ENCODE measurements at places on chromosomes 6 and 20.

GRCh38 chr6:43292763-43293318, 5.2 kb upstream of the SLC22A7 start:
- DNase-seq, result no peak

- no peak for DNase-seq
Measured at GRCh38 chr20:12061466-12061865, 143.8 kb downstream of the BTBD3 start.

GRCh38 chr6:117613920-117614560, 11.7 kb upstream of the GOPC start:
- DNase-seq, result no peak

DNA sequence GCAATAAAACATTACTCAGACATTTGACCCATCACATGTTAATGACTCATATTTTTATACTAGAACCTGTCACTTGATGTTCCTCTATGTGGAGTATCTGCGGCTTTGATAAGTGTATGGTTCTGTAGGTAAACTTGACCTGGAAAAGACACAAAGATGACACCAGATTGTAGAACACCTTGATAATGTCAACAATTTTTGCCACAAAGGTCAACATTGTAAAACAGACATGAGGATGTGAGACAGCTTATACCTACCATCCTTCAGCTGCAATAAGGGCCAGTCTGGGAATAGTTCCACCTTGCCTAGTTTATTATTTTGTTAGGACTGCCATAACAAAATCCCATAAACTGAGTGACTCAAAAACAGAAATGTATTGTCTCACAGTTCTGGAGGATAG, 202.4 kb downstream of the LMBRD1 start:
- no peak for DNase-seq

DNA sequence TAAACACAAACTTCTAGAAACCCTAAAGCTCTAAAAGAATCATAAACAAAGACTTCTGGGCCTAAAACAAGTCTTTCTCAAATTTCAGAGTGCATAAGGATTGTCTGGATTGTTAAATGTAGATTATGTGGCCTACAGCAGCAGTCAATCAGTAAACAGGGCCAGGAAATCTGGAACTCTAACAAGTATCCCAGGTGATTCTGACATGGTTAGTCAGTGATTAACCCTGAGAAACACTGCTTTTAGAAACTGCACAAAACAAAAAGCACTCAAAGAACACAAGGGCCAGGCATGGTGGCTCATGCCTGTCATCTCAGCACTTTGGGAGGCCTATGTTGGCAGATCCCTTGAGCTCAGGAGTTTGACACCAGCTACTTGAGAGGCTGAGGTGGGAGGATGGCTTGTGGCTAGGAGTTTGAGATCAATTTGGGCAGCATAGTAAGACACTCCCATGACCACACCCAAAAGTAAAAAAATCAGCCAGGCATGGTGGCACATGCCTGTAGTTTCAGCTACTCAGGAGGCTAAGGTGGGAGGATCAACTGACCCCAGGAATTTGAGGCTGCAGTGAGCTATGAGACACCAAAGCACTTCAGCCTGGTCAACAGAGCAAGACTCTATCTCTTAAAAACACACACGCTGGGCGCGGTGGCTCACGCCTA, 5.9 kb downstream of the MED20 start:
- no peak for DNase-seq

GRCh38 chr6:38813041-38813823, 98.1 kb downstream of the DNAH8 start:
- no peak for DNase-seq

DNA sequence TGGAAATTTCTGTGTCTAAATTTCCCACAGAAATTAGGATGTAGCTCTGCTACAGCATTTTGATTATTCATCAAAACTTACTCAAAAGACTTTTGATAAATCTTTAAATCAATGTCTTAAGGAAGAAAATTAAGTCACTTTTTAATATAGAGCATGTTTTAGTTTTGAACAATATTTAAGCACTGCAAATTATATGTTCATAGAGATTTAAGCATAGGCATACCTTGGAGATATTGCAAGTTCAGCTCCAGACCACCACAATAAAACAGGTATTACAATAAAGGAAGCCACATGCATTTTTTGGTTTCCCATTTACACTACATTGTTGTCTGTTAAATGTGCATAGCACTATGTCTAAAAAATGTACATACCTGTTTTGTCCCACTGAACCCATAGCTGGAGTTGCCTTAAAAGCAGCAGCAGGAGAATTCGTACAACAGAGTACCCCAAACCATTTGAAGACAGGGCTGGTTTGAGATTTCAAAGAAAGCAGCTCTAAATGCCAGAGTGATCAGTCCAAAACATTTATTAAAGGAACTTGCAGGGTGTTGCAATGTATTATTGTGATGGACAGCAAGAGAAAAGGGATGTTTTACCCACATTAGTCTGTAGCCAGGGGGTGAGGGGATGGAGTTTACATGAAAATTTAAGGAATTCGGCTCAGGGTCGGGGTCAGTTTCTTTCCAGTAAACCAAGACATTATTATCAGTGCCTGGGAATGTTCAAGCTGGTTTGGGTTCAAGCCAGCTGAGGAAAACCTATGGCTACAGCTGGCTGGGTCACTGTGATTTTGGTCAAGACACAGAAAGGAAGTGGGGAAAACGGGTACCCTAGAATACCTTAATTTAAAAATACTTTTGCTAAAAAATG, 6.3 kb upstream of the LOC128125822 start:
- DNase-seq, result no peak

DNA sequence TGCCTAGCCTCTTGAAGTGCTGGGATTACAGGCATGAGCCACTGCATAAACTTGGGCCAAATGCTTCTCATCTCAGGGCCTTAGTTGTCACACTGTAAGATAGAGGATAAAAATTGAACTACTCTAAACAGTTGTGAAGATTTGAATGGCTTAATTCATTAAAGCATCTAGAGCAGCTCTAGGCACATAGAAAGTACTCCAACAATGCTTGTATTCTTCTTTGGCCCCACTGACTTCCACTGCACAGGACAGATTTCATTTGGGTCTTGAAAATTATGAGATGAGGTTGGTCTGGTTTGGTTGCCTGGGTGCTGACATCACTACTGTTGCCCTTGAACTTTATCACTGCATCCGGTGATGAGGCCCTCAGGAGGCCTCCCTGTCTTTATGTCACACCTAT, 10.0 kb upstream of the HBS1L start:
- DNase-seq, result no peak

GRCh38 chr6:150981095-150981494, 115.6 kb downstream of the MTHFD1L start:
- no peak for DNase-seq

GRCh38 chr6:44386929-44387345, 569 bp upstream of the CDC5L start:
- DNase-seq, result no peak

DNA sequence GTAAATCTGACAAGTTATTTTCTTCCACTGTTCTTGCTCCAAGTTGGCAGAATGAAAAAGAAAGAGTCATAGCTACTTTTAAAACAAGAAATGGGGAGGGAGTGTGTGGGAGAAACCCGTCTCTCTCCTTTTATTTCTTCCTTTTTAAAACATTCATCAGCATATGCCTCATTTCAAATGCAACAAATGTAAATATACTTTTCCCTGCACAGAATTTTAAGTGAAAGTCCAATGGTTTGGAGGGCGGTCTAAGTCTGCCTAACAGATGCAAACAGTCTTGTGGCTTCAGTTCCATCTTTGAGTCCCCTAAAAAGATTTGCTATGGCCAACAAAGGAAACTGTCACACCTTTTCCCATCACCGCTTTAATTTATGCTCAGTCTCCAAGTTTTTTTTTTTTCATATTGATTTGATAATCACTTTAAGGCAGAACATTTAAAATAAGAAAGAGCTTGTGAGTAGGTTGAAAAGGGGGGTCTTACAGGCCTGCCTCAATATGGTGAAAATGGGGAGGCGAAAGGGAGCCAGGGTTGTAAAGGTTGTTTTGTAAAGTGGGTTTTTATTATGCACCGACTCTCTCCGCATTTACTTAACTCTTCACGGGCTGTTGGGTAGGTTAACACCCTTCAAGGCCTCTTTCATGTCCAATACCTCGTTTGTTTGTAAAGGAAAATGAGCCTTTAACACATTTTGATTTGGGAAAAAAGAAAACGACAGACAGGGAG, 4.6 kb downstream of the TFAP2D start:
- DNase-seq, result no peak

DNA sequence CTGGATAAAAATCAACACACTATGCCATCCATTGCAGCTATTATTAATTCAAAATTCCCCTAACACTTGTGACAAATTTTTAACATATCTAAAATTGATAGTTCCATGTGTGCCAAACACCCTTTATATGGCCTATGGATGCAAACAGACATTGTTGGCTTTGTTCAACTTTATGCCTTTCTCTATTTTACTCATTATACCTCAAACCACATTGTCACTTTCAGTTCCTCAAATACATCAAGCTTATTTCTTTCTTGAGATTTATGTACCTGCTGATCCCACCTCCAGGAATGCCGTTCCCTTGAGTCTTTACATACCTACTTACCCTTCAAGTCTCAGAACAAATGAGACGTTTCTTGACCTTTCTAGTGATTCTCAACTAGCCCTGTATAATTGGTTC, 193.5 kb upstream of the PLN start:
- DNase-seq, result no peak

GRCh38 chr20:49219924-49220831, 962 bp downstream of the DDX27 start:
- no peak for DNase-seq

- no peak for DNase-seq
Measured at GRCh38 chr6:167689751-167690150, 137.0 kb upstream of the AFDN start.

GRCh38 chr6:45617441-45617840, 239.7 kb upstream of the SUPT3H start:
- no peak for DNase-seq

GRCh38 chr6:142721215-142721920, 223.6 kb downstream of the HIVEP2 start:
- no peak for DNase-seq

DNA sequence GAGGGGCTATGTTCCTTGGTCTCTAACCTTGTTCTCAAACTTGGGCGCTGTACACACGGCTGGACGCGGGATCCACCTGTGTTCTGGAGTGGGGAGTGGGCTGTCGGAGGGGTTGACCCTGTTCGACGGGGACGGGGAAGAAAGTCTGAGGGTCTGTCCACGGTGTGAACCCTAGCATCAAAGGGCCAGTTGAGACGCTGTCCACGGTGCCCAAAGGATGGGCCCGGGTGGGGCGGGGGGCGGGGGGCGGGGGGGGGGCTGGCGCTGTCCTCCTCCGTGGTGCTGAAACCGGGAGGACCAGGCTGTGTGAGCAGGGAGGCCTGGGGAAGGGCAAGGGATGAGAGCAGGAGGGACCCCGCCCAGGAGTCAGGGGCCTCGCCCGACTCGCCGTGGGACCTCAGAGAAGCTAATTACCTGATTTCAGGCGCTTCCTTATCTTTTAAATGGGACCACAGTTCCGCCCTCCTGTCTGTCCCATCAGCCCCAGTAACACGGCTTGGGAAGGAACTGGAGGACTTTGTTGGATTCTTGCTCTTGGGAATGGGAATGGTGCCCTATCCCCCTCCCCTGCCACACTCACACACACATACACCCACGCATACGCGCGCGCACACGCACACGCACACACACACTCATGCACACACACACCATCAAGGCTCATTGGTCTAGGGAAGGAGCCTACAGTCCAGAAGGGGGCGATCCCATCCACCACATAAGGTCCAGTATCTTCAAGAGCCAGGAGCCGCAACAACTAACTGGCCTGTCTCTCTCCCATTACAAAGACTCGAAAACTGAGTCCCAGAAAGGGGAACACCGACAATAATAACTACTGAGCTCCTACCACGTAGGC, 1.0 kb upstream of the VSTM2L start:
- DNase-seq, result peak; percentile 38

All from endothelial cell (in vitro differentiated cells).